Lung microvascular endothelial cell (primary cell): ENCODE measurements at places on chromosomes 5 and 9. TPM values are rescaled to one million over a fixed set of nuclear protein-coding genes. Genes with fewer than 3 reads are reported as not detected.

The NIPAL4 gene
- not detected in 2 replicates for total RNA-seq

The DNAJA1 gene
- 80.4 and 111 TPM in 2 replicates for total RNA-seq

The ROR2 gene
- total RNA-seq = under 0.01 TPM in 1 of 2 replicates, not detected in the other

The ARAP3 gene
- 22.4 and 30.8 TPM in 2 replicates for total RNA-seq

The FOXD4L6 gene
- total RNA-seq = under 0.01 TPM in 1 of 2 replicates, not detected in the other

The PCSK1 gene
- under 0.01 and 0.22 TPM in 2 replicates for total RNA-seq

The EGFLAM gene
- total RNA-seq = 0.20 and 0.22 TPM in 2 replicates

The KIAA0825 gene
- 0.44 and 0.99 TPM in 2 replicates for total RNA-seq

The C7 gene
- under 0.01 and 0.40 TPM in 2 replicates for total RNA-seq

The CCL27 gene
- not detected in 2 replicates for total RNA-seq

The IL7R gene
- under 0.01 and 1.3 TPM in 2 replicates for total RNA-seq

The IL33 gene
- 2.4 and 6.3 TPM in 2 replicates for total RNA-seq

The PROP1 gene
- total RNA-seq = not detected in 2 replicates

The PRRX2 gene
- total RNA-seq = 0.20 and 0.44 TPM in 2 replicates

The SV2C gene
- total RNA-seq = 0.20 TPM in 1 of 2 replicates, not detected in the other

The PHF24 gene
- total RNA-seq = not detected in 2 replicates

The TMOD1 gene
- total RNA-seq = 0.65 and 0.79 TPM in 2 replicates

The BSPRY gene
- total RNA-seq = not detected in 2 replicates

The TSPAN17 gene
- total RNA-seq = 34.4 and 38.7 TPM in 2 replicates

The KLF9 gene
- 13.3 and 23.2 TPM in 2 replicates for total RNA-seq

The ZNG1E gene
- 22.6 and 24.2 TPM in 2 replicates for total RNA-seq

The PCA3 gene
- total RNA-seq = 0.20 and 0.22 TPM in 2 replicates

The PCDHGC5 gene
- total RNA-seq = under 0.01 and 0.40 TPM in 2 replicates

The PTGES gene
- total RNA-seq = 0.40 and 0.44 TPM in 2 replicates

The CCL19 gene
- total RNA-seq = not detected in 2 replicates

The PLEKHG4B gene
- total RNA-seq = under 0.01 TPM in 2 replicates

The NTNG2 gene
- total RNA-seq = 0.40 and 1.1 TPM in 2 replicates

The FST gene
- total RNA-seq = 7.6 and 29.0 TPM in 2 replicates

The COL5A1 gene
- 2.8 and 8.3 TPM in 2 replicates for total RNA-seq

The C9 gene
- total RNA-seq = under 0.01 TPM in 2 replicates

The SLC6A3 gene
- total RNA-seq = not detected in 2 replicates

The RHOBTB3 gene
- total RNA-seq = 25.2 and 40.5 TPM in 2 replicates

The NEUROG1 gene
- not detected in 2 replicates for total RNA-seq

The CBY3 gene
- 0.22 TPM in 1 of 2 replicates, not detected in the other for total RNA-seq

The WDR38 gene
- total RNA-seq = not detected in 2 replicates

The PCDHA13 gene
- total RNA-seq = under 0.01 TPM in 1 of 2 replicates, not detected in the other

The CCDC171 gene
- 0.20 and 0.44 TPM in 2 replicates for total RNA-seq

The IRX2 gene
- total RNA-seq = 0.20 and 0.44 TPM in 2 replicates

The GLRA1 gene
- total RNA-seq = not detected in 2 replicates

The LAMC3 gene
- 0.65 and 2.6 TPM in 2 replicates for total RNA-seq

The SEMA6A gene
- 5.0 and 18.8 TPM in 2 replicates for total RNA-seq

The DMRT3 gene
- not detected in 2 replicates for total RNA-seq

The SLC6A19 gene
- not detected in 2 replicates for total RNA-seq

The TRAF1 gene
- total RNA-seq = 0.60 and 1.1 TPM in 2 replicates

The SH3GL2 gene
- total RNA-seq = not detected in 2 replicates

The PPP3R2 gene
- not detected in 2 replicates for total RNA-seq

The PCDHB14 gene
- total RNA-seq = 1.1 and 1.4 TPM in 2 replicates

The PCDHA9 gene
- under 0.01 TPM in 2 replicates for total RNA-seq

The TOR1B gene
- 13.9 and 19.8 TPM in 2 replicates for total RNA-seq

The PCDHA1 gene
- total RNA-seq = under 0.01 TPM in 1 of 2 replicates, not detected in the other

The ENC1 gene
- total RNA-seq = 11.1 and 29.9 TPM in 2 replicates

The ARID3C gene
- under 0.01 and 0.20 TPM in 2 replicates for total RNA-seq

The IL4 gene
- not detected in 2 replicates for total RNA-seq

The IARS1 gene
- total RNA-seq = 88.3 and 110 TPM in 2 replicates

The ABLIM3 gene
- 19.4 and 20.0 TPM in 2 replicates for total RNA-seq

The ENHO gene
- total RNA-seq = not detected in 2 replicates

The NNT gene
- total RNA-seq = 55.8 and 68.1 TPM in 2 replicates

The SPATA31E1 gene
- total RNA-seq = not detected in 2 replicates

The CTNND2 gene
- not detected in 2 replicates for total RNA-seq
